ENCODE measurements at places on chromosomes 2 and 18. TPM values are rescaled to one million over a fixed set of nuclear protein-coding genes. Genes with fewer than 3 reads are reported as not detected.

ID2 gene
- 155 TPM for total RNA-seq

SCN2A gene
- total RNA-seq: 1.4 TPM

- no peaks in the 10 kb centered on the region for H3K27me3 ChIP-seq
- H3K27ac ChIP-seq: no peak overlapping the region
- no peak overlapping the region for H3K4me3 ChIP-seq
- DNase-seq: no peak
- H3K4me1 ChIP-seq: no peaks in the 10 kb centered on the region
Observed at GRCh38 chr2:128092656-128093055, 1.7 kb downstream of the UGGT1 start.

DNA sequence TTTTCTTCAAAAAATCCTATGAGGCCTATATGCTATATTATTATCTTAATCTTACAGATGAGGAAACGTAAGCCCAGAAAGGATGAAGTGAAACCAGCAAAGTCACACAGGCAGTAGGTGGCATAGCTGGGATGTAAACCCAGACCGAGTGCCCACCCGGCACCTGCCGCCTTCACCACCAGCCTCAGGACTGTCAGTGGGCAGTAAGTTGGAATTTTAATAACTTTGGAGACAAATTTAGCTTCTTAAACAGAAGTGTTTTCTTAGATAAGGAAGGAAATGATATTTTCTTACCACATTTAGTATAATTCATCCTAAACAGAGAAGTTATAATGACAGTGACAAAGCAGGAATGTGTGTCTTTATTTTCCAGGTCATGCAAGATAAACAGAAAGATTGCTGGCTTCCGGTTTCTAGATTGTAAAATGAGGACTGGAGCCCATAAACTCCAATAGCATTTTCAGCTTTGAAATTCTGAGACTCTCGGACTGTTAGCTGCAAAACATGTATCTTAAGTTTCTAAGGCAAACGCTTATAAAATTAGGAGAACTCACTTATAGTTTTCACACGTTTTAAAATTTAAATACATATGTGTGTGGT, 59.3 kb downstream of the CD8B2 start:
- H3K27me3 ChIP-seq: no peaks in the 10 kb centered on the region
- no peak overlapping the region for H3K27ac ChIP-seq
- H3K36me3 ChIP-seq: no peaks in the 10 kb centered on the region
- no peaks in the 10 kb centered on the region for H3K4me1 ChIP-seq
- no peak for DNase-seq

DNA sequence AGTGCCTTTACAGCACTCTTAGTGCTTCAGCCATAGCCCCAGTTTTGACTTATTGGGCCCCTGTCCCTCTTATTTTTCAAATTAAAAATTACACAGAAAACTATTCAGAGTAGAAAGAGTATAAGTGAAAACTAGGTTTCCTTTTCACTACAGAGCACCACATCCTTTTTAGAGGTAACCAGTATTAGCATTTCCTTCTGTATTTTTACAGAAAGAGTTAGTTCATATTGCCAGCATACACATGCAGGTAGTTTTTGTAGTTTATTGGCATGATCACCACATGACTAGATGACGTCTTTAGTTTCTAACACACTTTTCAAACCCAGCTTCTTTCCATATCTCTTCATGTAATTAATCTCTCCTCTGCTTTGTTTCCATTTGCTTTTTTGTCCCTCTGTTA, 66.4 kb downstream of the UBE2E3 start:
- no peaks in the 10 kb centered on the region for H3K27me3 ChIP-seq
- H3K36me3 ChIP-seq: no peaks in the 10 kb centered on the region
- no peaks in the 10 kb centered on the region for H3K4me1 ChIP-seq
- DNase-seq: no peak

GRCh38 chr18:62126737-62127136, 60.1 kb downstream of the PIGN start:
- no peaks in the 10 kb centered on the region for H3K4me1 ChIP-seq
- DNase-seq: no peak
- H3K4me3 ChIP-seq: no peak overlapping the region
- no peak overlapping the region for H3K27ac ChIP-seq
- H3K36me3 ChIP-seq: no peaks in the 10 kb centered on the region
- no peaks in the 10 kb centered on the region for H3K27me3 ChIP-seq

DNA sequence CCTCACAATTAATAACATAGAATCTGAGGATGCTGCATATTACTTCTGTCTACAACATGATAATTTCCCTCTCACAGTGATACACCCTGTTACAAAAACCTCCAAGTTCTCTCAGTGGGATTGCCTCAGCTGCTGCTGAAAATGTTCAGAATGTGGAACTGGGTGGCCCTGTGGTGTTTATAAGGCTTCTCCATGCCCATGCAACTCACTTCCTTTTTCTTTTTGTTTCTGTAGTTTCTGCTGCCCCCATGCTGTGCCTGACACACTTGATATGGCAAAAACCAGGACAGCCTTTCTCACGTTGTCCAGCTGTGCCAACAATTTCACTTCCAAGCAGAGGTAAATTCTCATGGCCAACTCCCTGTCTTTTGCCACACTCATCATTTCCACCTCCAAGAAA, 206.2 kb downstream of the RPIA start:
- DNase-seq: no peak
- no peaks in the 10 kb centered on the region for H3K4me1 ChIP-seq
- no peak overlapping the region for H3K4me3 ChIP-seq
- no peaks in the 10 kb centered on the region for H3K27me3 ChIP-seq
- H3K27ac ChIP-seq: no peak overlapping the region
- no peaks in the 10 kb centered on the region for H3K36me3 ChIP-seq

DNA sequence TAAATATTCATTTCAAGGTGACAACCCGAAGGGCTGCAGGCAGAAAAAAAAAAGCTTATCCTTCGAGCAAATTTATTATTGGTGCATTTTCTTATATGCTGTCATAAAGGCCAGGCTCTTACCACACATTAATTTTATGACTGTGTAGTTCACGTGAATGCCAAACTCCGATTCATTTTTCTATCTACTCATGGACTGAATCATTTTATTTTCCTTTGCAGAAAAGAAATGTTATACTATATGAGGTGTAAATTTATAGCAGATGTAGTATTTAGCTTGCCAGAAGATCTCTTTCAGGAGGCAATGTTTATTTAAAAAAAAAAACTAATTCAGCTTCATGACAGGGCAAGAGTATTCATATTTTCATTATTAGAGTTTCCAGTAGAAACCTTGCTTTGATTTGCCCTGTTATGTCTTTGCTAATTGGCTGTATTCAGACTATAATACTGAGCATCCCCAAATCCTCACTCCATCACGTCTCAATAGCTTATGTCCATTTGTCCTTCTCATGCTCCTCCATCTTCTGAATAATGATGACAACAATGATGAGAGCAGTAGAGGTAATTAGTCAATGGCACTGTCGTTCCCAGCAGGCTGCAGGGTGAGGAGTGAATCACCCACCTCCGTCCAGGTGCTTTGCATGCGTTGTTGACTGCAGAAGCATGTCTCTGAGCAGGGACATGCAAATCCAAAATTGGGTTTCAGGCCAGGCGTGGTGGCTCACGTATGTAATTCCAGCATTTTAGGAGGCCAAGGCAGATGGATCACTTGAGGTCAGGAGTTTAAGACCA, 101.1 kb upstream of the RAB12 start:
- no peak overlapping the region for H3K4me3 ChIP-seq
- no peaks in the 10 kb centered on the region for H3K27me3 ChIP-seq
- H3K4me1 ChIP-seq: no peaks in the 10 kb centered on the region
- no peak for DNase-seq
- H3K36me3 ChIP-seq: no peaks in the 10 kb centered on the region
- no peak overlapping the region for H3K27ac ChIP-seq

CDK15 gene
- total RNA-seq: 8.8 TPM

GRCh38 chr2:75246441-75247167, 47.3 kb upstream of the TACR1 start:
- no peak overlapping the region for H3K4me3 ChIP-seq
- H3K4me1 ChIP-seq: no peaks in the 10 kb centered on the region
- H3K27me3 ChIP-seq: no peaks in the 10 kb centered on the region
- no peak for DNase-seq
- no peaks in the 10 kb centered on the region for H3K36me3 ChIP-seq

DNA sequence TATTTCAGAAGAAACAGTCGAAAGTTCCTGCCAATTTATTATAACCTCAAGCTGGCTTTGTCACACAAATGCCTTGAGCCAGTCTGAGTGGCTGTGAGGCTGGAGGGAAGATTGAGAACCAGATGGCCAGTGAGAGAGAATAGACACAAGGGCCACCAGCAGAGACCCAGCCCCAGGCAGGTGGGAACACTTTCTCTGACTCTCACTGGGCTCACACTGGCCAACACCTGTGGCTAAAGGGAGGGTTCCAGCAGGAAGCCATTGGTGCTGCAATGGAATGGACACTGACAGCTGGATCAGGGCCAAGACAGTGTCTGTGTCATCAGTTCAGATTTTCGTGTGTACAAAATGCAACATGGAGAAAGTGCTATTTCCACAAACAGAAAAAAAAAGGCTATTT, 29.9 kb downstream of the LOXHD1 start:
- no peak overlapping the region for H3K4me3 ChIP-seq
- DNase-seq: no peak
- peaks cover 7% of the 10 kb centered on the region for H3K4me1 ChIP-seq
- H3K27ac ChIP-seq: no peak overlapping the region
- H3K27me3 ChIP-seq: no peaks in the 10 kb centered on the region
- no peaks in the 10 kb centered on the region for H3K36me3 ChIP-seq

DNA sequence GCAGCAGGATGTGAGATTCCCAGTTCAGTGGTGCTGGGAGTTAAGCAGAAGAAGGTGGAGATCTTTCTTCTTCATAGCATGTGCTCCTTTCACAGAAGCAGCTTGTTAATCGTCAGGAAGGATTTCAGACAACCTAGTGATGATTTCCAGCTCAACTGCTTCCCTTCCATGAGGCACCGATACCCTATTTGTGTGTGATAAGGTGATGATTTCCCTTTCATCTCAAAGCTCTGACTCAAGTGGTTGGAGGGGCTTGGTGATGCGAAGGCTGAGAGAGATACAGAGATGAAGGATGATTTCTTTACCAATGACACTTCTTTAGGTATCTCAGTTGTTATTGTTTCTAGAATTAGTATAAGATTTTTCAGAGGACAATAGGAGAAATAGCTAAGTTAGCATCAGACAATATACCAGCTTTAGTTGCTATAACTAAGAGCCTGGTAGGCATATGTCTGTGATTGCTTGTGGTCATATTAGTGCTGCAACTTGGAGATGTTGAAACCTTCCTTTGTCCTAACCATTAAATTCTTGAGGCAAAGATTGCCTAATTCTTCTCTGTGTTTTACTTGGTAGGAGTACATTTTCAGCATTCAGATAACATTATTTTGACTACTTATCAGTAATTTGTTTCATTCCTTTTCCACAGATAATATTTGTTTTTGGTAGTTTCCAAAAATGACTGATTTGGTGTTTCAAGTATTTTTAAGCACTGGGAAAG, 111.3 kb downstream of the PLCL1 start:
- H3K4me1 ChIP-seq: peaks cover 8% of the 10 kb centered on the region
- no peak overlapping the region for H3K27ac ChIP-seq
- no peaks in the 10 kb centered on the region for H3K27me3 ChIP-seq
- DNase-seq: no peak
- no peaks in the 10 kb centered on the region for H3K36me3 ChIP-seq

GRCh38 chr2:74186038-74186437, 7.4 kb upstream of the MOB1A start:
- no peaks in the 10 kb centered on the region for H3K36me3 ChIP-seq
- H3K4me1 ChIP-seq: no peaks in the 10 kb centered on the region
- DNase-seq: no peak
- no peak overlapping the region for H3K27ac ChIP-seq
- no peaks in the 10 kb centered on the region for H3K27me3 ChIP-seq

GRCh38 chr18:63187791-63188460, 131.6 kb downstream of the BCL2 start:
- no peak overlapping the region for H3K4me3 ChIP-seq
- no peaks in the 10 kb centered on the region for H3K27me3 ChIP-seq
- DNase-seq: no peak
- H3K36me3 ChIP-seq: no peaks in the 10 kb centered on the region

G6PC2 gene
- not detected for total RNA-seq

GRCh38 chr2:169776252-169776761, 22.4 kb upstream of the SSB start:
- no peak for DNase-seq
- H3K36me3 ChIP-seq: no peaks in the 10 kb centered on the region
- no peak overlapping the region for H3K4me3 ChIP-seq

DNA sequence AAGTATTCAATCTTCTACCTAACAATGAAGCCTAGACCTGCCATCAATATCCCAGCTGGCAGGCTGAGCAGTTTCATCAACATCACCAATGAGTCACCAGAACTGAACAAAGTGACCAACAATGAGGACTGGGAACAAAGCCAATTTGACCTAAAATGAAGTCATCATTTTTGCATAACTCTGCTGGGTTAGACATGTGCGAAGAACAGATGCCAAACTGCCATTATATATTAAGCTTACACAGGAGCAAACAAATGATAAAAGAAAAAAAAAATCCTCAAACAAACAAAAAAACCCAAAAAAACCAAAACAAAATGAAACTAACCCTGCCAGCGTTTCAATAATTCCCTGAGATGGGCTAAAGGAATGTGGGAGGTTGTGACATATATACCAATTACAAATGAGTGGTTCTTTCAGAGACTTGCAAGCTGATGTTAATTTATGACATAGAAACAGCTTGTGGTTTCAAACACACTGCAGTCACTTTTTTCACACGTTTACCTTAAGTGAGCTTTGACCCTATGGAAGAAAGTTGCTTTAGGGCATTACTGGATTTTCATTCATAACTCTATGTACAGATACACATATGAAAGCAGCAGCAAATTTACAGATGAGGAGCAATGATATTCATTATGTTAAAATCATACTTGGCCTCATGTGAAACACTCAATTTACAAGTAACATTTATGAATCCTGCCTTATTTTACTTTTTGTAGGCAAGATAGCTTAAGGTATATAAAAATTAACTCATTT, 56.9 kb upstream of the CCDC141 start:
- no peak overlapping the region for H3K4me3 ChIP-seq
- no peaks in the 10 kb centered on the region for H3K36me3 ChIP-seq
- DNase-seq: no peak
- no peaks in the 10 kb centered on the region for H3K4me1 ChIP-seq
- H3K27me3 ChIP-seq: no peaks in the 10 kb centered on the region

DNA sequence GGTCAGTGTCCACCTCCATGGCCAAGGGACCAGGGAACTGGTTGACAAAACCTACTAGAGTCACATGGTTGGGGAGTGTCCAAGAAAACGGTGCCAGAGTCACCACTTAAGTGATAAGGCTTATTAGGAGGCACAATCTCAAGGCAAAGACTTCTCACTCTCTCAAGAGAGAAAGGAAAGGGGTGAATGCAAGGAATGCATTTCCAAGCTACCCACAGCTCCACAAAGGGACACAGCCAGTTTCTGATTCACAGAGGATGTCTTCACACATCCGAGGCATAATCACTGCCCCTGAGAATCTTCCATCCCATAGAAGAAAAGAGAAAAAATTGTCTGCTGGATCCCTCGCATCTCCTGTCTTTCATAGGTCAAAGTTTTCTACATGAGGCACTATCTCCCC, 269.3 kb downstream of the TNS1 start:
- DNase-seq: no peak
- no peak overlapping the region for H3K4me3 ChIP-seq
- no peaks in the 10 kb centered on the region for H3K27me3 ChIP-seq

EPAS1 gene
- 63.1 TPM for total RNA-seq

- H3K4me1 ChIP-seq: no peaks in the 10 kb centered on the region
- DNase-seq: no peak
- H3K27ac ChIP-seq: no peak overlapping the region
- no peak overlapping the region for H3K4me3 ChIP-seq
- no peaks in the 10 kb centered on the region for H3K36me3 ChIP-seq
Observed at GRCh38 chr2:88903749-88904353, 212.4 kb downstream of the RPIA start.

AQP12B gene
- total RNA-seq: not detected

- no peak overlapping the region for H3K4me3 ChIP-seq
- H3K27me3 ChIP-seq: no peaks in the 10 kb centered on the region
- H3K27ac ChIP-seq: no peak overlapping the region
Observed at GRCh38 chr2:1816414-1816911, 72.1 kb upstream of the PXDN start.

Data from ovary (tissue), 10 donors.